GM13977 (cell line): ENCODE measurements at places on chromosomes 4 and X.

DNA sequence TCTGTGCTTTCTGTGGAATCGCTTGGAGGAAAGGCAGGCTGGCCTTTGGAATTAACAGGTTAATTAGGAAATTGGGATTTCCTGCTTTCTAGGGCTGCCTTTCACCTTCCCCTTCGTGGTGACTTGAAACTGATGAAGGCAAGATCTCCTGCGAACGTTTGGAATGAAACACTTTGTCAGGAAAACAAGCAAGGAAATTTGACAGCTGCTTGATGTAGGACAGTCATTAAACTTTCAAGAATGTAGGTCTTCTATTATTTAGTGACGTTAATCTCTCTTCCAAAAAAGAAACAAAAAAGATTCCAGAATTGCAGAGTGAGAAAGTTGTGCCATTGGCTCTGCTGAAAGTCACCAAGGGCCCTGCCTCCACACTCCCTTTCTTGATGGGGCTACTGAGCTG, 155.7 kb upstream of the SCML1 start:
- DNase-seq = no peak

DNA sequence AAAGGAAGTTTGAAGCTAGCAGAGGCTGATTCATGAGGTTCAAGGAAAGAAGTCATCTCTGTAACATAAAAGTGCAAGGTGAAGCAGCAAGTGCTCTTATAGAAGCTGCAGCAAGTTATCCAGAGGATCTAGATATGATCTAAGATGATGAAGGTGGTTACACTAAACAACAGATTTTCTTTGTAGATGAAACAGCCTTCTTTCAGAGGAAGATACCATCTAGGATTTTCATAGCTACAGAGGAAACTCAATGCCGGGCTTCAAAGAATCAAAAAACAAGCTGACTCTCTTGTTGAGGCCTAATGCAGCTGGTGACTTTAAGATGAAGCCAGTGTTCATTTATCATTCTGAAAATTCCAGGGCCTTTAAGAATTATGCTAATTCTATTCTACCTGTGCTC, 28.8 kb downstream of the NR0B1 start:
- no peak for DNase-seq

GRCh38 chr4:168630445-168631187, 133.8 kb downstream of the PALLD start:
- no peak for DNase-seq

GRCh38 chr4:182206266-182206665, 36.9 kb upstream of the TENM3 start:
- no peak for DNase-seq

GRCh38 chr4:25089051-25089763, 58.5 kb upstream of the LGI2 start:
- DNase-seq = no peak

- no peak for DNase-seq
Measured at GRCh38 chr4:99670409-99671073, 12.9 kb upstream of the C4orf54 start.

- DNase-seq = no peak
Measured at GRCh38 chr4:93373893-93374860, 454.4 kb upstream of the ATOH1 start.

GRCh38 chrX:19183761-19184477, 61.7 kb upstream of the ADGRG2 start:
- DNase-seq = no peak

GRCh38 chr4:188701952-188702351, 562.7 kb downstream of the TRIML1 start:
- no peak for DNase-seq

DNA sequence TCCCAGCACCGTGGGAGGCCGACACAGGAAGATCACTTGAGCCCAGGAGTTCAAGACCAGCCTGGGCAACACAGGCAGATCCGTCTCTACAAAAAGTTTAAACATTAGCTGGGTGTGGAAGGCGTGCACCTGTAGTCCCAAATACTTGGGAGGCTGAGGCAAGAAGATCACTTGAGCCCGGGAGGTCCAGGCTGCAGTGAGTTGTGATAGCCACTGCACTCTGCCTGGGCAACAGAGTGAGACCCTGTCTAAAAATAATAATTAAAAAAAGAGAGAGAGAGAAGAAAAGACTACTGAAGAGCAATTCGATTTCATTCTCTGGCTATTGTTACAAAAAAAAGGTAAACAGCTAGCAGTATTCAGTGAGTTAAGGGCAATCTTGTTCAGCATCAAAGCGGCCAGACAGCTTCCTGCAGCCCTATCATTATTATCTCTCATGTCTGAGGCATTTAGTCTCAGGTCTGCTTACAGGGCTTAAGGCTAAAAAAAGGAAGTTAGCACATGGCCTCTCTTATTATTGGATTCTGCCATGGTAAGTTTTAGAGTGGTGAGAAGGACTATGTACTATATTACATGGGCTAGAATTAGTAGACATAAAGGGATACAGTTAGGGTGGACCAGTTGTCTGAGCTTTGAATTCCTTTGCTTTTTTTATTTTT, 37.9 kb downstream of the ARHGEF6 start:
- DNase-seq = no peak

GRCh38 chr4:37225778-37226177, 18.8 kb upstream of the NWD2 start:
- no peak for DNase-seq

DNA sequence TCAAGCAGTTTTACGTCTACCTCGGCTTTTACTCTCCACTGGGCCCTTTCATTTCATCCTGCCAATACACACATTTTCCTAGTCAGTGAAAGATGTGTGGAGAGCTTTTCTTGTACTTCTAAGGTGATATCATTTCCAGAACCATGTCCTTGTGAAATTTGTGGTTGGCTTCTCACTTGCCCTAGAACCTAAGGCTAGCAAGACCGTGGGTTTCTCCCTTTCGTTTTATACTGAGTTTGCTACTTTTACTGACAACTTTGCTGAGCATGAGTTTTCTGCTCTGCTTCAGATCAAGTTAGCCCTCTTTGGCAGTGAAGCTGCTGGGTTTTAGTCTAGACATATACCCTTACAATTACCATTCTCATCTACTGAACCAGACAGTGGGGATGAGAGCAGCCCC, 95.7 kb upstream of the FRMPD4 start:
- DNase-seq = no peak

DNA sequence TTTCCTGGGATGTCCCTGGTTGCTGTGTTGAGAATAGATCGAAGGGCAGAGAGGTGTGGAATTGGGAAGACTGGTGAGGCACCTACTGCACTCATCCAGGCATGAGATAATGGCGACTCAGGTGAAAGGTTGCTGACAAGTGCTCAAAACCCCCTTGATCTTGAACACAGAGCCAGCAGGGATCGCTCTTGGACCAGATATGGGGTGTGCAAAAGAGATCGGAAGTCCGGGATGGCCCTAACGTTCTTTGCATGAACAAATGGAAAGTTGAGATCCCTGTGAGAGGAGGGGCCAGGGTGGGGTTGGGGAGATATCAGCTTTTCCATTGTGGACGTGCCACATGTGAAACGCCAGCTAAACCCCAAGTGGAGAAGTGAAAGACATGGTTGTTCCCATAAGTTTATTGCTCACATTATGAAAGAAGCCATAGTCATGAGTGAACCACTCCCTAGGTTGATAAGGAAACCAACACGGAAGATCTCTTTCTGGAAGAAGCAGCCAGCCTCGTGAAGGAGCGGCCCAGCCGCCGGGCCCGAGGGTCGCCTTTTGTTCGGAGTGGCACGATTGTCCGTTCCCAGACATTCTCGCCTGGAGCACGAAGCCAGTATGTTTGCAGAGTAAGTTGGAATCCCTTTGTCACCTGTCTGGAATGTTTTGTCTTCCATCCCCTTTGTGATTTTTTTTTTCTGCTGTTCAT, 22.6 kb upstream of the CLCN4 start:
- DNase-seq = no peak

DNA sequence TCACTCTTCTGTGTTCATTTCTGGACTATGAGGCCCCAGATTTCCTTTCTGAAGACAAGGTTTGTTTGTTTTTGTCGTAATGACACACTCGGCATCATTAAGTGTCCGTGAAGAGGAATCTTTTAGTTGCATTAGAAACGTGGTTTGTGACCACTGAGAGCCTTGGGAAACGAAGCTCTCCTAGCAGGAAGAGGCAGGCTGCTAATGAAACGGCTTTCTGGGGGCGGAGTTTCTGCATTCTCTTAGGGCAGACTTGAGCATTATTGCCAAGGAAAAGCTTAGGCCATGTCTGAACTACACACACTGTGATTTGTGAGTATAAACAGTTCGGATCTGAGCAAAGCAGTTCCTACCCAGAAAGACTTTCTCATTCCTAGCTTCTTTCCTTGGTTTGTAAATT, 64.0 kb downstream of the SOX3 start:
- no peak for DNase-seq

DNA sequence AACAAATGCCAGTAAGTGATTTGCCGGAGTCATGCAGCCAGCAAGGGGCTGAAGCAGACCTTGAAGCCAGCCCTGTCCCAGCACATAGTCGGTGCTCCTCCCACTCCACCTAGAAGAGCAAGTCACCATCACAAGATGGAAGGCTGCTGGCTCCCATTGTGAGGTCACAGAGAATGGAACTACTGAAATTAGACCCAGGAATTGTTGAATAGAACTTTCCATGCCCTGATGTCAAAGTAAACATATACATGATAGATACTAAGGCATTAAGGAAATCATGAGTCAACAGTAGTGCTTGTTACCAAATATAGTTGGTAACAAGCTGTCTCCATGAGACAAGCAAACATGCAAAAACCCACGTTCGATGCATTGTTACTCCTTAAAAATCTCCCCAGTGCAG, 177.1 kb upstream of the MID1 start:
- DNase-seq = no peak
